ENCODE measurements at places on chromosomes 5 and 9. TPM values are rescaled to one million over a fixed set of nuclear protein-coding genes. Genes with fewer than 3 reads are reported as not detected.

CCDC183 gene
- 0.13 TPM for total RNA-seq

MYMK gene
- not detected for total RNA-seq

MVB12B gene
- total RNA-seq: 6.4 TPM

UBE2QL1 gene
- 0.42 TPM for total RNA-seq

PPIC gene
- 14.8 TPM for total RNA-seq

GALT gene
- total RNA-seq: 24.6 TPM

ECSCR gene
- total RNA-seq: not detected

CTXN3 gene
- not detected for total RNA-seq

PLPP6 gene
- total RNA-seq: 11.3 TPM

TRIM52 gene
- 6.5 TPM for total RNA-seq

Measured in A375 (cell line).